Astrocyte (in vitro differentiated cells and primary cell): ENCODE measurements at places on chromosomes 7 and 10. TPM values are rescaled to one million over a fixed set of nuclear protein-coding genes. Genes with fewer than 3 reads are reported as not detected.

Gene ACSM6
- total RNA-seq = not detected in 2 replicates

Gene TMEM184A
- total RNA-seq = 1.8 and 2.1 TPM in 2 replicates

DNA sequence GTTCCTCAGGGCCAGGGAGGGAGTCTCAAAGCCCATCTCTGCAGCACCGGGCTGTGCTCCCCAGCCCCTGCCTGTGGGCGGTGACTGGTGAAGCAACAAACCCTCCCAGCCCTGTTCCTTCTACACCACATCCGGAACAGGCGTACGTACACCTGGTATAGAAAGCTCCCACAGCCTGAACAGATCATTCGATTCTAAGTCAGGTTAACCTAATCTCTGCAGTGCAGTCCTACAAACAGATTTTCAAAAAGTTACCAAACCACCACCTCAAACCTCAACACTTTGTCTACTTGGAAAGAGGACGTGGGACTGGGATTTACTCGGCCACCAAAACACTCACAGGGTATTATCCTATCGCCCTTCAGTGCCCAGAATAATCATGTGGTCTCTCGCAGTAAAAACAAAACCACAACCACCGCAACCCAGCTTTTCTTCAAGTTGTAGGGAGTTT is 238.4 kb downstream of the DIP2C start:
- DNase-seq = peak; percentile 18

DNA sequence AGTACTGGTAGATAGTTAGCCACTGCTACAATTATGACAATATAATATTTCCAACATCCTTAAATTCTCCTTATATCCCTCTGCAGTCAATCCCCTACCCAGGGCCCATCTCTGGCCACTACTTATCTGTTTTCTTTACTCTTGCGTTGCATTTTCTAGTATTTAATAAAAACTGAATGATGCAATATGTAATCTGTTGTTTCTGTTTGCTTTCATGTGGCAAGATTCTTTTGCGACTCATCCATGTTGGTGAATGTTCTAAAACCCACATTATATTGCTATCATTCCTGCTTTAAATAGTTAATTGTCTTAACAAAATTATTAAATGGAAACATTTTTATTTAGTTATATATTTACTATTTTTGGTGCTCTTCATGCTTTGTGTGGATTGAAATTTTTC is 338.5 kb downstream of the MDFIC start:
- DNase-seq = peak; percentile 11

DNA sequence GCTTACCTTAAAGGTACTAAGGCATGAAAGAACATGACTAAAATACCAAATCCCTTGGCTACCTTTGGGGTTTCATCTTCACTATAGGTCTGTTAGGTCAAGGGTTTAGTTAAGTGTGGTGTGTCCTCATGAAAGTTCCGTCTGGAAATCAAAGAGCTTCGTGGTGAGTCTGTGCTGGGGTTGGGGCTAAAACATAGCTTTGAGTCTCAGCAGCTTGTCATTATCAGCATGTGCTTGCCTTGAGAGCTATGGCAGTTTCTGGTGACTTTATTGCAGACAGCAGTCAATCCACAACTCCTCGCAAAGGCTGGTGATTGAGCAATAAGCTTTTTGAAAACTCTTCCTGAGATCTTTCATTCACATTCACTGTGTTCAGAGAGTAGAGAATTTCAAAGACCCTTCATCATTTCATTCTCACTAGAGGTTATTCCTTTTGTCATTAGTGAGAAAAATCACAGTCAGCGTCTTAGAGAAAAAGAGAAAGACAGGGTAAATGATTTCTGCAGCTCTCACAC is 53.2 kb upstream of the CCDC6 start:
- DNase-seq = no peak

DNA sequence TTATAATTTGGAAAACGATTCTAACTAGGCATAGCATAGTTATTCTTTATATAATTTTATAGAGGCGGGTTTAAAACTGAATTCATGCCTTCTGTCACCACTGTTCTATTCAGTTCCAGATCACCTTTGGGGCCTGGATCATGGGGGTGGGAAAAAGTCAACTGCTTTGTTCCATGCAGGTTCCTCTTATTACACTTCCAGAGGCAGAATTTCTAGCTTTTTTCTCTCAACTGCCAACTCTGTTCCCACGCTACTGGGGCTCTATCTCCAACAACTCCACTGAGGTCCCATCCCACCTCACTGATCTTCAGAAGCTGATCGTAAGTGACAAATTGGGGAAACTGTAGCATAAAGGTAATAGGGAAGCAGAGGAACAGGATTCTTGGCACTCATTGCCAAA is 283.6 kb upstream of the IMMP2L start:
- no peak for DNase-seq
